T-helper 2 cell treated with Interferon-gamma antibody and Interleukin-4, amounts not matched to agents 100 ng/mL and 5 ng/mL, for 36 hours (primary cell): ENCODE measurements at places on chromosomes 12 and 14. TPM values are rescaled to one million over a fixed set of nuclear protein-coding genes. Genes with fewer than 3 reads are reported as not detected.

The CLEC9A gene
- not detected in 2 replicates for total RNA-seq

The ISM2 gene
- 0.18 TPM in 1 of 2 replicates, not detected in the other for total RNA-seq

The IL26 gene
- total RNA-seq: 0.39 and 0.41 TPM in 2 replicates

The SERPINA5 gene
- not detected in 2 replicates for total RNA-seq

The POTEM gene
- not detected in 2 replicates for total RNA-seq

The CFAP73 gene
- 0.34 TPM in 1 of 2 replicates, not detected in the other for total RNA-seq

The C12orf60 gene
- total RNA-seq: 1.3 and 1.5 TPM in 2 replicates

The PPP2R5C gene
- 237 and 240 TPM in 2 replicates for total RNA-seq

The GATC gene
- total RNA-seq: 27.9 and 29.0 TPM in 2 replicates

The TTC9 gene
- total RNA-seq: 13.1 and 13.6 TPM in 2 replicates
